Retinal pigment epithelial cell (primary cell): ENCODE measurements at places on chromosomes 5 and 9.

GRCh38 chr5:148482697-148483462, 99.1 kb downstream of the FBXO38 start:
- DNase-seq = no peak

- no peak for DNase-seq
Measured at GRCh38 chr9:76150013-76150412, 244.2 kb downstream of the RFK start.

DNA sequence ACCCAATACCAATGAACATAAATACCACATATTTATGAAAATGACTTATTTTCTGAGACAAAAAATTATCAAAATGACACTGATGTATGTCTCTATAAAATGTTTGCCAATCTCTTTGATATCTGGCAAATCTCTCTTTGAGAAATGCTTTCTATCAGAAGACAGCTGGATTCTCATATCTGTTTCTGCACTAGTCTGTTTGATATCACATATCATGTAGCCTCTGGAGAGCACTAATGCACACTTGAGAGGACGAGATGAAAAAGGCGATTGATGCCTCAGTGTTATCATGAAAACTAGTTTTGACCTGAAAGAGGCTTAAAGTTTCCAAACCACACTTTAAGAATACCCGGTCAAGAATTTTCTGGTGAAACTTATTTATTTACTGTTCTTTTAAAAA, 29.1 kb upstream of the ANKRD55 start:
- DNase-seq = no peak

DNA sequence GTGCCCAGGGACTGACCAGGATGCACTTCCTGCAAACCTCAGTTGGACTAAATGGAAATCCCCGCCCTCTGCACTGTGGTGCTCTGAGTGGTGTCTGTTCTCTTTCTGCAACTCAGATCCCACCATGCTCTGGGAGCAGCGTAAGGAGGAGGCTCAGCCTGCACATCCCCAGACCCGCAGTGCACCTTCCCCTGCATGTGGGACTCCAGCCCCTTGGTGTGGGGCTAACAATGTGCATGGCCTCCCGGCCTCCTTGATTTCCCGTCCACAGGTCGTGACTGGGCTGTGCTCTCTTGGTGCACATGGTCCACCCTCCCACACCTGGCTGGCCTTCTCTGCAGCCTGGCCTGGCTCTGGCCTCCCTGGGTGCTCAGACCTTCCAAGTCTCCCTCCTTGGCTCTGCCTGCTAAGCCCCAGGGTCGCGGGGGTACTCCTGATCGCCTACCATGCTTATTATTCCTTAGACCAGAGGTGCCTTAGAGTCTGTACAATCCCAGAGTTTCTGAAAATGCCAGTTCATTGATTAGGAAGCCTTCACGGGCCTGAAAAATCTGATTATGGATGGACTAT, 397.5 kb downstream of the IRX2 start:
- no peak for DNase-seq

GRCh38 chr5:83151821-83152220, 74.5 kb downstream of the XRCC4 start:
- peak; percentile 34 for DNase-seq

GRCh38 chr9:33426843-33427293, 20.5 kb downstream of the AQP3 start:
- DNase-seq = no peak

DNA sequence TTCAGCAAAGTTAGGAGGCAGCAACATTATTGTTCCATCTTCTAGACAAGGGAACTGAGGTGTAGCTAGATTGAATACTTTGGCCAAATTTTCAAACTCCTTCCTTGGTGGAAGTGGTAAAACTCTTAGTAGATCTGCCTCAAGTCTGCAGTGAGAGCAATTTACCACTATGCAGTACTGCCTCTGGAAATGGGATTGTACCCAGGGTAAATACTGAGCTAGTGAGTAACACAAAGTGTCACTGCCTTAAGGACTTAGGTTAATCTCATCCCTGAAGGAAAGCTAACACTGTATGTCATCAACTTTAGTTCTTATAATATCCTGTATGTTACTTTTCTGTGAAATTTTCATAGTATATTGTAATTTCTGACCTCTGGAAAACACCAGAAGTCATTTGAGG, 13.9 kb downstream of the CDH10 start:
- no peak for DNase-seq

DNA sequence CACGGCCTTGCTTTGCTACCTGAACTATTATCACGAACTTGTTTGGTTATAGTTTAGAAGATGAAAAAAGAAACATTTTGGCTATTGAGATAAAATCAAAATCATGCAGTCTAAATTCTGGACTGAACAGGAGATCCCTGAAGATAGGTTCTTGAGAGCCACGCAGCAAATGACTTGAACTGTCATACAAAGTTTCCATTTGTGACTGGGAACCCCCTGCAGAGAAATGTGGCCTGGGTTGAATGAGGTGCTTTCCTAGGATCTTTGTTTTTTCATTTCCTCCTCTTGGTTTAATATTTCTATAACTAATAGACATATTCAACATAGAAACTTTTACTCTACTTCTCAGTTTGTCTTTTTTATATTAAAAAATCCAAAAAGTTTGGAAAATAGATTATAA, 184.7 kb upstream of the TRPM3 start:
- no peak for DNase-seq

DNA sequence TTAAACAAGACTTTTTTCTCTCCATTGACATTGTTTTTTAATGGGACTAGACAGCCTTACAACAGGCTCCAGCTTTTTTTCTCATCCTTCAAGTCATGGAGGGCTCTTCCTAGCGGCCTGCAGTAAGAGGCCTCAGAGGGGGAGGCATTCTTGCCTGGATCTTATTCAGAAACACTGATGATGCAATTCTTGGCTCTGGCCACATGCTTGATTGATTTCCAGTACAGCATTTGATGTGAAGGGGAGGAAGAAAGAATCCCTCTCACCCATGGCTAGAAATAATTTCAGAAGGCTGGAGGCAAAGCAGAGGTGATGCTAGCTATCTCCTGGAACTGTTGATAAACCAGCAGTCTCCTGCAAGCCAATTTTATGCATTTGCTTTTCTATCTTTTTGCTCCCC, 324.8 kb downstream of the PRELID2 start:
- no peak for DNase-seq

GRCh38 chr9:82732928-82733327, 330.0 kb downstream of the RASEF start:
- DNase-seq = no peak

GRCh38 chr5:56369361-56369811, 136.3 kb upstream of the ANKRD55 start:
- DNase-seq = no peak

DNA sequence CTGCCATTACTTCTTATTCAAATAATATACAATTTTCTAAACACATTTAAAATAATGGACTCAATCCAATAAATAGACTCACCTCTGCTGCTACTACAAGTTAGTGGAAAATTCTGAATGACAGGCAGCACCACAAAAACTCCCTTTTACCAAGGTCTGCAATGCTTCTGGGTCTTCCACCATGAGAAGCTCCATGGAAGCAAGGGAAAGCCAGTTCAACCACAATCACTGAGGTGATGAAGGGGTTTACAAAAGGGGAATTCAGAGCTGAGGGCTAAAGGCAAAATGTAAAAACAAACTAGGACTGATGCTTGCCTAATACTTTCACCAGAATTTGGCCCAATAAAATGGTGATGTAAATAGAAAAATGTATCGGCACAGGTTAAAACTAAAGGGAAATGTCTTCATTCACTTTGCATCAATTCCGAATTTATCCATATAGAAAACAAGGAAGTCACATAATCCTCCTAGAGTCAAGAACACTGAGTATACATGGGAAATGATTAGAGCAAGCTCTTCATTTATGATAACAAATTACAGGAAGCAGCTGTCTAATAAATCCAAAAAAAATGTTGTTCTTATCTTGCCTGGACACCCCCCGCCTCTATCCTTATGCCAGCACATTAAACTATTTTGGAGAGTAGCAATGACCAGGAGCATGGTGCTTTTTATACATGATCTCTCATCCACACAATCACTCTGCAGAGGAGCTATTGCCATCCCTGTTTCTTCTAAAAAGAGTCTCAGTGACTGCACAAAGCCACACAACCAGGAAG, 66.3 kb upstream of the NFIB start:
- no peak for DNase-seq

GRCh38 chr5:125367702-125368101, 621.3 kb upstream of the ZNF608 start:
- DNase-seq = no peak

- no peak for DNase-seq
Measured at GRCh38 chr5:152855441-152855840, 450.4 kb upstream of the NMUR2 start.

DNA sequence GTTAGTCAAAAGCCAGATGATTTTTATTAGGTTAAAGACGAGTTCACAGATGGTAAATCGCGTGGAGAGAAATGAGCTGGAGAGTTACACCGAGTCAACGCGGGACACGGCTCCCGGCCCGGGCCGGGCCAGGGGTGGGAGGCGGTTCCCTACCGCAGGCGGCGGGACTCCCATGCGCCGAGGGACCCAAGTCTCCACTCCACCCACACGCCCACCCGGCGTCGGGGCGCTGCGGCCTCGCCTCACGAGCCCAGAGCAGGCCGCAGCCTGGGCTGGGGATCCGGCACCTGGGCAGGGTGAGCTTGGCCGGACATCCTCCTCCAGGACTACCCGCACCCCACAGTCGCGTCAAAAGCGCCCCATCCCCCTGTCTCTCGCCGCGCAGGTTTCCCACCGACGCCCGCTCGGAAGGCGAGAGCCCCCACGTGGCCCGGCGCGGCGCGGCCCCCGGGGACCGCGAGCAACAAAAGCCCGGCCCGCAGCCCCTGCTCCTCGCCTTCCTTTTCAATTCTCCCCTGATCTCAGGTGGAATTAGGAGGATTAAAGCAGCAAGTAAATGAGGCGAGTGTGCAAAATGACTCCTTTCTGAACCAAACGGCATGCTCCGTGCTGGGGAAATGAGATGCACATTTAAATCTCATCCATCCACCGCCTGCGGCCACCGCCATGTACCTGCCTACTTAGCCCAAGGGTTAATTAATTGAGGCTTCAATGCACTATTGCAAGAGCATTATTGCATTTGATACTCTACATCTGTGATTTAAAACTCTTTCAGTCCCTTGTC, 196.5 kb upstream of the TBCA start:
- no peak for DNase-seq
